Activated CD8-positive, alpha-beta memory T cell treated with anti-CD3 and anti-CD28 coated beads for 1 hour (primary cell): ENCODE measurements at places on chromosomes 12 and 14.
A peak's percentile ranks its signal among the peaks of the same experiment; 100 is the strongest.

DNA sequence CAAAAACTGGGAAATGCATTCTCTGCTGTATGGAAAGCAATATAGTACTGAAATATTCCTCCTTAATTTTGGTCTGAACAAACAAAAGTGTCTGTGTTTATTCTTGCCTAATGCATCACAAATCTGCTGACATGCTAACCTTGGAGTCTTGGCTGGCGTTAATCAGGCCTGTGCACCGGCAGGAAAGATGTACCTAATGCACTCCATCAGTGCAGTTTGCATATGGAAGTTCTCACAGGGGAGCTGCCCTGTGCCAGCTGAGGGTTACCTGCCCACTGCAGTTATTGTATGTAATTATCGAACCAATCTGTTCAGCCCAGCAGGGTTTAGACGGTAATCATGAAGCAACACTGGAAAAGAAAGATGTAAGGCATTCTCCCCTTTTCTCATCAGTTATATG lies 76.9 kb downstream of the VRK1 start:
- DNase-seq = no peak

DNA sequence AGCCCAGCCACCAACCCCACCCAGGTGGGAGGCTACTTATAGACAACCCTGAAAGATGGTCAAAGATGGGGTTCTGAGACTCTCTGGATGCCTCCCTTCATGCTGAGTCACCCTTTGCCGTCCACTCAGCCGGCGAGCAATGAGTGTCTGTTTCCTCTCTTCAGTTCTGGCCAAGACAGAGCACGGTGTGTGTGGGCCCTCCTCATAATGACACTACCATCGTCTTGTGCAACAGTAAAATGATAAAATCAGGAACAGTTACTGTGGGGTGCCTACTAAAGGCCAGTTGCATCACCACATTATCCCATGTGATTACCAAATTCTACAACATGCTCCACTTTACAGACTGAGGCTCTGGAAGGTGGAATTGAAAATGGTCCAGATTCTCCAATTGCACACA lies 7.0 kb upstream of the BDKRB1 start:
- no peak for DNase-seq

GRCh38 chr14:103543721-103544387 lies 14.9 kb downstream of the TRMT61A start:
- DNase-seq = no peak

- DNase-seq = no peak
Observed at GRCh38 chr14:49962621-49963020, 69.7 kb downstream of the ARF6 start.

DNA sequence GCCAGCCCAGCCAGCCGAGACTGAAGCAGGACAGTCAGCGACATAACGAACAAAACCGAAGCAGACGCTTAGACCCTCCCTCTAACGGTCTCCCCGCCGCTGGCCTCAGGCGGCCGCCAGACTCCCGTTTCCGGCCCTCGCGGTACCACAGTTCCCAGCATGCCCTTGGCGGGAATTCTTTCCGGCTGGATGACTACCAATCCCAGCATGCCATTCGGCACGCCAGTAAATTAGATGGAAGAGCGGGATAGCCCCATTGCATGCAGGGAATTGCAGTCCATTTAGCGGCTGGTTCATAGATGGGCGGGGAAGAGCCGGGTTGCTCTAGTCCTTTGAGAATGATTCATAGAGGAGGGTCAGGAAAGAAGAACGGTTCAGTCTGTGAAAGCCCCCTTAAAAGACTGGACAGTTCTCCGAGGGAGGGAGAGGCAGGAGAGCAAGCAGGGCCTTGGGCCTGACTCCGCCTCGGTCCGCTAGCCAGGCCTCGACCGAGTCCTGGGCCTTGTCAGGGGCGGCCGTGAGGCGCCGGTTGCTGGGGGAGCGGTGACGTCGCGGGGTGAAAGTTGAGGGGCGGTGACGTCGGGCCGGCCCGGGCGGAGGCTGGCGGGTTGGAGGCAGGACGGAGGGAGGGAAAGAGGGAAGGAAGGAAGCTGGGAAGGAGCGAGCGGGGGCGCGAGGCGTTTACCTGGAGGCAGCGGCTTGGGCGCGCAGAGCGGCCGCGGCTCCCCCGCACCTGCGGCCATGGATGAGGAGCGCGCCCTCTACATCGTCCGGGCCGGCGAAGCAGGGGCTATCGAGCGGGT lies at the start of gene RIC8B:
Gene RIC8B, plus strand, starts transcription at position 678 of the 803 bp plus-strand sequence. Its CDS starts 64 bp downstream, at position 742.
- DNase-seq = peak; percentile 67

- DNase-seq = peak; percentile 58
Observed at GRCh38 chr12:119989731-119990381, 820 bp downstream of the BICDL1 start.

DNA sequence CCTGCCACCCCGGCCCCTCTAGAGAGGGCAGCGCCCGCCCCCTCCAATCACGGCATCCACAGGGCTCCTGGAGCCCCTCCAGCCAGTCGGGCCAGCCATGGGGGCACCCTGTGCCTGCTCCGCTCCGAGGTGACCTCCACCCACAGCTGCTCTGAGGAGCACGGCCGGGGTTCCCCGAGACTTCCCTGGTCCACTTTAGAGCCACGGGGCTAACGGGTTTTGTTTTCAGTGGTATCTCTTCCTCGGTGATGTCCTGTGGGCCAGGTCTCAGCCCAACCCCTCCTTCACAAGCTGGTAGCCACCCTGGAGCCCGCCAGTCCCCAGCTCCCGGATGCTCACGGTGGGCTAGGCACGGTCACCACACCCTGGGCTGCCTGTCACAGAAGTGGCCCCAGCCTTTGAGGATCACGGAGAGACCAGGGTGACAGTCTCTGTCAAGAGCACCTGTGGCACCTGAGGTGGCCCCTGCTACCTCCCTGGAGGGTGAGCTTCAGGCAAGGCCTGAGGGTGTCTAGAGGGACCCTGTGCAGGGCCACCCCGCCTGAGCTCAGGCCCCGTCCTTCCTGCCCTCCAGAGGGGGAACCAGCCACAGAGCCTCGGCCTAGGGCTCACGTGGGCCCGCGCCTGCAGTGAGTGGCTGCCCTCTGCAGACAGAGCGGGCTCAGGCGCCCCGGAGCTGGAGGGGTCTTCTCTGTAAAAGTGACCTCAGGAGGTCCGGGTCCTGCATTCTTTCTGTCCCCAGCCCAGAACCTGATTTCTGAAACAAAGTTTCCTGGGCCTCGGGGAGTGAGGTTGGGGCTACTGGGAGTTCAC lies 146.0 kb upstream of the C14orf180 start:
- DNase-seq = no peak

DNA sequence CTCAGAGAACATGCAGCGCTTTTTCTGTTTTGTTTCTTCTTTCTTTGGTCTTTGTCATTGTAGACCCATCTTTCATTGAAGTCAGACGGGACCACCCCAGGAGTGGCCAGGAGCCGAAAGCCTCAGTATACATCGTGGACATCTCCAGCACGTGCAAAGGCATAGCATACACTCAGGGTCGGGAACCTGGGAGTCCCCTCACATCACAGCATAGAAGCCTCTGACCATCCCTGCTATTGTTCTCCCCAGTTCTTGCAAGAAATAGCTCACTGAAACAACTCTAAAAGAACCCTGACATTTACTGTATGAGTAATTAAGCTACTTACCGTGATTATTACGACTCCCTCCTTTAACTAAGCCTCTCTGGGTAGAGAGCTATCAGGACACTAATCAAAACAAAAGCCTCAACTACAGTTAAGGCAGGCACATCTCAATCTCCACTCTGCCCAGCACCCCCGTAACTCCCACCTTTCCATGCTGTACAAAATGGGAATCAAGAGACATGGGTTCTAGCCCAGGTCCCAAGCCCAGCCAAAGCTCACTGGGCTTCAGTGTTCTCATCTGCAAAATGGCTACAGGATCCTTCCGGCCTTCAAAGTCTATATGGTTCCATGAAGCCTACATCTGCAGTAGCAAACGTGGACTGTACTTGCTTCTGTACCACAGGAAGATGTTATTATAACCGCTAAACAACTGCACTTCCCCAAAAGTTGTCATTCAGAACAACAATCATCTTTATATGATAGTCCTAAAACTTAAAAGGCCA lies 6.7 kb downstream of the CCDC88C start:
- no peak for DNase-seq

DNA sequence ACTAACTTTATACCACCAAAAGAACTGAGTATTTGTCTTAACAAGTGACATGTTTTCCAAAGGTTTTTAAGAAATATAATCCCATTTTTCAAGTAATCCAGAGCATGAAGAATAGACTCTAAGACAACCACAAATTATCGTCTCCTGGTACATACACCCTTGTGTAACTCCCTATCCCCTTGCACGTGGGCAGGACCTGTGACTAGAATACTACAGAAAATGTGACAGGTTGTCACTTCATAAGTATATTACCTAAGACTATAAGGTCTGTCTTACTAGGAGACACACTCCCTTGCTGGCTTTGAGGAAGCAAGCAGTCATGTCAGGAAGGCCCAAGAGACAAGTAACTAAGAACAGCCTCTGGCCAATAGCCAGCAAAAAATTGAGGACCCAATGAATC lies 8.3 kb upstream of the TTC5 start:
- no peak for DNase-seq

DNA sequence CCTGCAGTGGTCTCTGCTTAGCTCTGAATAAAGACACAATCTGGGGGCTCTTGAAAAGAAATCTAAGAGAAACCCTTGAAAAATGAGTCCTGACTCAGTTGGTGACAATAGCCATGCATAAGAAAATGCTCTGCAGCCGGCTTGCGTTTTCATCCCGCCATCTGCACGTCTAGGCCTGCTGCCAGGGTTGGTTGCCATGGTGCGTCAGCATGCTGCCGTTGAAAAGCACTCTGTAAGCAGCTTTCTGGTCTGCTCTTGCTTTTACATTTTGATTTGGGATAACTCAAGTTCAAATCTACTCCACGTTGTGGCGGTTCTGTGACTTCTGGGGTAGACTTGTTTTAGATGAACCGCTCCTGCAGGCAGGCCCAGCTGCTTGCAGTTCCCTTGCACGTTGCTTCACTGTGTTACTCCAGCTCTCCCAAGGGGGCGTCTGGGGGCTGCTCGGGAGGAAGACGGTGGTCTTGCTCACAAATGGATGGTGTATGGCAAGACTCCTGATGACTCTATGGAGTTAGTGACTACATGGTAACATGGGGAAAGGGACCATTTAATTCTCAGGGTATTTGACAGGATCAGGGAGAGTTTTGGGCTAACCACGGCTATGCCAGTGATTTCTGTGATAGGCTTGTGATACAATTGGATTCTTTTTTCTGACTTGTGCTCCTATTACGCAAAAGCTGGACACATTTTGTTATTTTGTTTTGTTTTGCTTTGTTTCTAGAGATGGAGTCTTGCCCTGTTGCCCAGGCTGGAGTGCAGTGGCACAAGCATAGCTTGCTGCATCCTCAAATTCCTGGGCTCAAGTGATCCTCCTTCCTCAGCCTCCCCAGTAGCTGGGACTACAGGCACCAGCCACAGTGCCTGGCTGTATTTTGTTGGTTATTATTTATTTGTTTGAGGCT lies 15.8 kb downstream of the WNT5B start:
- DNase-seq = no peak

DNA sequence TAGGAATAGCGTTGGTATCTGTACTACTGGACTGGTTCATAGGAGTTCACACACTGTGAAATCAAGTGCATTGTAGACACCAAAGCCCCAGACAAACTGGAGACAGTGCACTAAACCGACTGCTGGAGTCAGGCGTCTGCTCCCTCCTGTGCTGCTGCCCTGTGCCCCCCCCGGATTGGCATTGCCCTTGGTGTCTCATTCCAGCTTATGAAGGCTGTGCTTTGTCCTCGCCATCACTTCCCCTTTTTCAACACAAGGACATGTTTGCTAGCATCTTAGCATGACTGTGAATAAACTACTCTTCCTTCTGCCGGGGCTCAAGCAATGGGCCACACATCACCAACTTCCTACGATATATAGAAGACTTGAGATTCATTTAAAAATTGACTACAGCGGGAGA lies 84.0 kb downstream of the TMCC3 start:
- no peak for DNase-seq
